Breast epithelium (tissue), 4 donors: ENCODE measurements at places on chromosomes 12 and 14. TPM values are rescaled to one million over a fixed set of nuclear protein-coding genes. Genes with fewer than 3 reads are reported as not detected.
A peak's percentile ranks its signal among the peaks of the same experiment; 100 is the strongest.

DNA sequence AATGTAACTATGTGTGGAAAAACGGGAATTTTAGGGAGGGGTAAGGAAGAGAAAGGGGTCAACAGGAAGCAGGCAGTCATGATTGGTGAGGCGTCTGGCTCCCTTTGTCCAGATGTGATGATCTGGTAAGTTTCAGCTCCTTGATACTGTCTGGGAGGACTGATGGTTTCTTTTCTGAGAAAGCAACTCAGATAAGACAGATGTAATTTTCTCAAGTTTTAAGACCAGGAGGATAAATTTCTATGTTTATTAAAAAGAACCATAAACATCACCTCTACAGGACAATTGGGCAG lies 21.9 kb upstream of the AMN1 start:
- H3K4me3 ChIP-seq, result no peak overlapping the region
- DNase-seq, result no peak
- H3K36me3 ChIP-seq, result no peaks in the 10 kb centered on the region
- peak overlapping the region; percentile 77 for H3K27ac ChIP-seq
- no peaks in the 10 kb centered on the region for H3K27me3 ChIP-seq
- H3K4me1 ChIP-seq, result no peaks in the 10 kb centered on the region

LRRK2 gene
- 11.1 TPM for total RNA-seq

GRCh38 chr12:93198086-93198485 lies 179.6 kb upstream of the NUDT4 start:
- no peaks in the 10 kb centered on the region for H3K27me3 ChIP-seq
- no peak overlapping the region for H3K27ac ChIP-seq
- DNase-seq, result no peak
- no peaks in the 10 kb centered on the region for H3K36me3 ChIP-seq
- no peaks in the 10 kb centered on the region for H3K4me1 ChIP-seq

CDC42BPB gene
- total RNA-seq, result 64.0 TPM

GRCh38 chr14:72318648-72319047 lies 386.4 kb downstream of the RGS6 start:
- no peaks in the 10 kb centered on the region for H3K4me1 ChIP-seq
- no peak for DNase-seq
- H3K4me3 ChIP-seq, result no peak overlapping the region
- no peaks in the 10 kb centered on the region for H3K27me3 ChIP-seq
- H3K27ac ChIP-seq, result no peak overlapping the region

GRCh38 chr12:87924149-87924548 lies 105.1 kb downstream of the C12orf50 start:
- H3K4me3 ChIP-seq, result no peak overlapping the region
- H3K36me3 ChIP-seq, result no peaks in the 10 kb centered on the region
- no peaks in the 10 kb centered on the region for H3K4me1 ChIP-seq
- DNase-seq, result no peak

DPPA3 gene
- not detected for total RNA-seq

DNA sequence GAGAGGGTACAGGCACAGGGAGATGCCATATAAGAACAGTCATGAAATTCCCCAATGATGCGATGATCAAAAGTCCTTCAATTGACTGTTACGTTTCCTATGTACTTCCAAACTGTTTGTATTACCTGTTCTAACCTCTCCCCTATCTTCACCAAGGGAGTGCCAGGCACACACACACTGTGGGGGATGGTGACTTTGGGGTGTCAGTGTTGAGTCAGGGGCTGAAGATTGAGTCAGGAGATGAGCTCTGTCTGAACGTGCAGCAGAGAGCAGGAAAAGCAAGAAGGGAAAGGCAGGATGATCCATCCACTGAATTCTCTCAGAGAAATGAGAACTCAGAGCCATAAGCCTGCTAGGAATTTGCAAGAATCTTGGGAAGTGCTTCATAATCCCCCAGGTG lies 153.4 kb downstream of the EFCAB11 start:
- DNase-seq, result no peak
- no peak overlapping the region for H3K27ac ChIP-seq
- H3K27me3 ChIP-seq, result no peaks in the 10 kb centered on the region

DNA sequence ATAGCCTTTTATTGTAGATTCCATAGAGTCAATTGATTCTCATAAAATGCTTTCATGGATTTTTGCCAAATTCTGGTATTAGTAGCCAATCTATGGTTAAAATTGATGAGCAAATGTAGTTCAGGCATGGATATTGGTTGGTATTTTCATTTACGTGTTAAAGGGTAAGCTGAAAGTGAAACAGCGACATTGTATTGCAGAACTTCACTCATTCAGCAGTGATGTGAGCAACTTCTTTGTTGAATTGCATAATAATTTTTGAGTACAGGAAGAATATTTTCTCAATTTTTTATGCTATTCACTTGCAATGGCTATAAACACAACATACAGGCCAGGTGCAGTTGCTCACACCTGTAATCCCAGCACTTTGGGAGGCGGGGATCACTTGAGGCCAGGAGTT lies 24.2 kb upstream of the FAM222A start:
- H3K27ac ChIP-seq, result no peak overlapping the region
- H3K27me3 ChIP-seq, result no peaks in the 10 kb centered on the region
- H3K36me3 ChIP-seq, result no peaks in the 10 kb centered on the region
- no peak for DNase-seq
- H3K4me3 ChIP-seq, result no peak overlapping the region

- DNase-seq, result no peak
- H3K27ac ChIP-seq, result no peak overlapping the region
- H3K4me1 ChIP-seq, result no peaks in the 10 kb centered on the region
- no peaks in the 10 kb centered on the region for H3K36me3 ChIP-seq
Observed at GRCh38 chr12:57729321-57729844, 9.2 kb downstream of the AGAP2 start.

- no peaks in the 10 kb centered on the region for H3K36me3 ChIP-seq
- DNase-seq, result no peak
- peaks cover 48% of the 10 kb centered on the region for H3K4me1 ChIP-seq
- no peak overlapping the region for H3K4me3 ChIP-seq
- H3K27ac ChIP-seq, result peak overlapping the region; percentile 76
Observed at GRCh38 chr14:69620211-69620611, 8.8 kb downstream of the SUSD6 start.

DNA sequence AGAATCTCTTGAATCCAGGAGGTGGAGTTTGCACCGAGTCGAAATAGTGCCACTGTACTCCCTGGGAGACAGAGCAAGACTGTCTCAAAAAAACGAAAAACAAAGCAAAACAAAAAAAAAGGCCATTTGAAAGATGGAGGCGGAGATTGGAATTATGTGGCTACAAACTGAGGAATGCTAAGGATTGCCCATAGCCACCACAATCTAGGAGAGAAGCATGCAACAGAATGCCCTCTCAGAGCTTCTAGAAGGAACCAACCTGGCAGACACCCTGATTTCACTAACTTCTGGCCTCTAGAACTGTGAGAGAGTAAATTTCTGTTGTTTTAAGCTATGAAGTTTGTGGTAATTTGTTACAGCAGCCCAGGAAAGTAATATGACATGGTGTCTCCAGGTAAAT lies 50.1 kb upstream of the LIMA1 start:
- no peak overlapping the region for H3K4me3 ChIP-seq
- H3K27ac ChIP-seq, result no peak overlapping the region
- H3K36me3 ChIP-seq, result no peaks in the 10 kb centered on the region
- no peak for DNase-seq
- H3K27me3 ChIP-seq, result no peaks in the 10 kb centered on the region

DNA sequence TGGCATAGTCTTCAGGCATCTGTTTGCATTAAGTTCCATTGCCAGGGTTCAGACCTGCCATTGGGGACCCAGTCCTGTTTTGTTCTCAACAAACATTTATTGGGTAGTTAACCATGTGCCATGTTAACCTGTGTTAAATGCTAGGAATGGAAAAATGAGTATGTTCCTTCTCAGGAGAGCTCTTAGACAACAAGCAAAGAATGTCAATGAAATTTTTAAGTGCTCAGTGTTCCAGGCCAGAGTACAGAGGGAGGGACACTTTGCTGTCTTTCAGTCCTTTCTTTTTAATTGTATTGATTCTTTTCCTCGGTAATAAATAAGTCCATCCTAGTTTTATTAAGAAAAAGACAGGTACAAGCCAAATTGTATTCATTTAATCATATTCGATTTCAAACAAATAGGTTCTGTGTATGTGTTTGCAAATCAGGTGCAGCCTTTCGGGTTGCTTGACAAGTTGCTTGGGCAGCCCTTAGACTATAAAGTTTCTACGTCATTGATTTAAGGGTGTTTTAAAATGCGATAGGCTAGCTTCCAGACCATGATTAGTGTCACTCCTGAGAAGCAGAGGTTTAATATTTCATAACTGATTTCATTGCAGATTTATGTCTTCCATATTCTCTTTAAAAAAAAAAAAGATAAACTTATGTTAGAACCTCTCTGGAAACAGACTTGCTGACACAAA lies 123.1 kb downstream of the DERA start:
- DNase-seq, result no peak
- H3K27ac ChIP-seq, result no peak overlapping the region
- H3K27me3 ChIP-seq, result no peaks in the 10 kb centered on the region

DNA sequence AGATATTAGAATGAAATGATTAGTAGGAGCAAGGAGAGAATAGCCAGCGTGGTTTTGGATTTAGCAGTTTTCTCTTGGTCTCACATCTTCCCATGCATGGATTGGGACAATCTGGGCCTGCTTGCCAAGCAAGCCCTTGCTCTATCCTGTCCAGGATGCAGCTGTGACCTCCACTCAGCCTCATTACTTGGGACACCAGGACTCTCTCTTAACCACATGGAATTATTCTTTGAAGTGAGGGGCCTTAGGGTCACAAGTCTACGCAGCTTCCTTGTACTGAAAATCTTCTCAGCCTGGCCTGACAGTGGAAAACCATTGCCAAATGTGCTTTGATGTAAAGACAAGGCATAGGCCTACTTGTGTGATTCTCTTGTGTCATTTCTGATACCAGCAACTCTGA lies 28.0 kb upstream of the DCN start:
- H3K4me1 ChIP-seq, result no peaks in the 10 kb centered on the region
- DNase-seq, result no peak
- H3K27ac ChIP-seq, result no peak overlapping the region
- H3K27me3 ChIP-seq, result no peaks in the 10 kb centered on the region
- no peak overlapping the region for H3K4me3 ChIP-seq
- H3K36me3 ChIP-seq, result no peaks in the 10 kb centered on the region

DNA sequence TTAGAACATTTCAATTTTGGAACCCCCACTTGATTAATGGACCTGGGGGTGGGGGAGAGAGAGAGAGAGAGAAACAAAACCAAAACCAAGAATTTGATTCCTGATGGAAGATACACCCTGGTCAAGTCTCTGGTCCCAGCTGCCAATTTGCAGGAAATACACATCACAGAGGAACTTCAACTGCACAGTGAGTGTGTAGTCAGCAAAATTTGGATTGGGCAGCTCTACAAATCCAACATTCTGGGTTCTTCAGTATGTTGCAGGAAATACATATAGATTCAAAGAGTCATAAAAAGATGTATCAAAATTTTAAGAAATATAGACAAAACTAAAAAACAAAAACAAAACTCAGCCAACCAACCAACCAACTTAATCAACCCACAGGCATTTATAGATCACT lies 17.4 kb downstream of the DNAH10 start:
- H3K4me3 ChIP-seq, result no peak overlapping the region
- no peaks in the 10 kb centered on the region for H3K27me3 ChIP-seq
- no peak for DNase-seq

ENDOU gene
- total RNA-seq, result 0.98 TPM

DNA sequence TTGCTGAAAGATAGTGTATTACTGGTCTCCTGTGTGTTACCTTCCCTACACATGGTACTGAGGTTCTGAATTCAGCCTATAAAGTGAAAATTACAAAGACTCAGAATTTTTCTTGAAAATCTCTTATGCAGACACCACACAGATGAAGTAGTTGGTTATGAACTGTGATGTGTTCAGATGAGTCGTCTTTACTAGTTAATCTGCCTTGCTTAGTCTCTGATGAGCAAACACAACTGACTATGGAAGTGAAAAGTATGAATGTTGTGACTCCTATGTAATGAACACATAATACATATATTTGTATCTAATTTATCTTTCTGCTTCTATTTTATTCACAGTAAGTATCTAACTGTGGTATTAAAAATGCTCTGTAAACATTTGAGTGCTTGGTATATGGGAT lies 4.7 kb downstream of the MTERF2 start:
- peak overlapping the region; percentile 59 for H3K27ac ChIP-seq
- H3K27me3 ChIP-seq, result no peaks in the 10 kb centered on the region
- peaks cover 10% of the 10 kb centered on the region for H3K4me1 ChIP-seq
- H3K36me3 ChIP-seq, result no peaks in the 10 kb centered on the region
- no peak for DNase-seq
- no peak overlapping the region for H3K4me3 ChIP-seq
